ENCODE measurements at places on chromosomes 7 and 10.

DNA sequence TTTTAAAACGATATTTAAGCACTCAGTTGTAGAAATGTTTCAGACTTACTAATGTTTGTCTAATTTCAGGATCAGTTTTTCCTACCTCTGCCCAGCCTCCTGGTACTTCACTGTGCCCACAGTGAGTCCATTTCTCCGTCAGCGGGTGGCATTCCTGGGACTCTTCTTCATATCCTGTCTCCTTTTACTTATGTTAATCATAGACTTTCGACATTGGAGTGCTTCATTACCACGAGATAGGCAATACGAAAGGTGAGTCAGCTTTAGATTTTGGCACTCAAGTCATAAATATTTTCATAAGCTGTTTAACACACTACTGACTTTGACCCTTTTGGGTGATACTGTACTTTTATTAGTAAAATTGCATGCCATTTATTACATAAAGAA, 2.1 kb downstream of the ENTPD7 start:
- no peak for DNase-seq

- DNase-seq, result no peak
These were observed 247.6 kb downstream of the DNAJB6 start for GRCh38 chr7:157584420-157584819.

DNA sequence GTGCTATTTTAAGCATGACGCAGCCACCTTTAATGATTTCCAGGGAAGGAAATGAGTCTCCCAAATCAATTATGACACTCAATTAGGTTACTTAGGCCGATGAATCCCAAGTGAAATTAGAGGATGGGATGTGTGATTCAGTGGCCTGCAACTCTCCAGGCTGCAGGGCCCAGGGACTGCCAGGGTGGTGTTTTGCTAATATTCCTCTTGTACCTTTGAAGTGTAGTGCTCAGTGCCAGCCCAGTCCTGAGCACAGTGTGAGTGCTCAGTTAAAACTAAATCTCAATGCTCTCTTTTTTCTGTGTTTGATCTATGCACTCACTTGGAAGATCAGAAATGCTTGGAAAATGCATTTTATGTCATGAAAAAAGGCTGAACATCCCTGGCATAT, 51.6 kb downstream of the SEM1 start:
- no peak for DNase-seq

DNA sequence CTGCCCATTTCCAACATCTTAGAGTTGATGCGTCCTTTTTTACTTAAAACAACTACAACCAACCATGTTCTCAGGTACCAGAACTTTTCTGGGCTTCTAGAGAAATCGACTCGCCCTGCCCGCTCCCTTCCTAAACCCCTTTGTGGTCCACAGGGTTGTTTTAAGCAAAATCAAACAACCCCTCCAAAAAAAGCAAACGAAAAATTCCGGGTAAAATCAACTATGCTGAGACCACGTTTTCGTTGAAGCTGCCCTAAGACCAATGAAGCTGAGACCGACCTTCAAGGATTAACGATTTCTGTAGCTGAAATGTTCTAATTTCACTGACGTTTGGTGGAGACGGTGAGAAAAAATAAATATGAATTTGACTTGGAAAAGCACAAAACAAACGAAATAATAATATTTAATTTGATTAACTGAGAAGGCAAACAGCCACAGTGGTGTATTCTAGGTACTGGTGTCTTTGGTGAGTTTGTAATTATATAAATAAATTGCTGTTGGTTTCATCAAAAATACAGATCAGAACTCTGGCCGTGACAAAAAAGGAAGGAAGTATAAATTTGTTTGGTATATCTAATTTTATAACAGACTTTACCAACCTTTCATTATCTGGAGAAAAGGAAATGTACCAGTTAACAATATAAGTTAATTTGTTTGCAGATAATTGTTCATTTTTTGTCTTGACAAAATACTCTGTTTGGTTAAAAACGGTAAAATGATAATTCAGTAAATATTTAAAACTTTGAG, 4.7 kb upstream of the IGF2BP3 start:
- no peak for DNase-seq

- DNase-seq, result no peak
These were observed 92.0 kb upstream of the MACROH2A2 start for GRCh38 chr10:69960606-69960987.

GRCh38 chr10:34224639-34225038, 590.5 kb downstream of the PARD3 start:
- no peak for DNase-seq

- no peak for DNase-seq
These were observed 21.9 kb upstream of the CPN1 start for GRCh38 chr10:100103581-100103980.

DNA sequence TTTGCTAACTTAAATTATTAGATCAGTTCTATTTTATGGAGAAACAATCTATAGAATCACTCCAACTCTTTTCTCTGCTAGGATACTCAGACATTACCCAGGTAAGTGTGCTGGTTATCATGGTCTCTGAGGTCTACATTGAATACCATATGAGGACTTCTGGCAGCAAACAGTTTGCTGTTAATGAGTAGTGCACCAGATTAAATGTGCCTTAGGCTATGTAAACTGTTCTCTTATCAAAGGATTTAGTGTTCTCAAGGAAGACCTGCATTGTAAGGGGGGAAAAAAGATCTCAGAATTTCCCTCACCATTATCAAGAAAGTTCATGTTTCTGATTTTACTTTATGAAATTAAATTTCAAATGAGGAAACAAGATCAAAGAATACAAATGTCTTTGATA, 107.5 kb downstream of the ITGB8 start:
- DNase-seq, result no peak

GRCh38 chr10:35020481-35020880, 69.7 kb downstream of the CUL2 start:
- no peak for DNase-seq

GRCh38 chr7:6162650-6163366, 109.6 kb downstream of the CYTH3 start:
- DNase-seq, result no peak

DNA sequence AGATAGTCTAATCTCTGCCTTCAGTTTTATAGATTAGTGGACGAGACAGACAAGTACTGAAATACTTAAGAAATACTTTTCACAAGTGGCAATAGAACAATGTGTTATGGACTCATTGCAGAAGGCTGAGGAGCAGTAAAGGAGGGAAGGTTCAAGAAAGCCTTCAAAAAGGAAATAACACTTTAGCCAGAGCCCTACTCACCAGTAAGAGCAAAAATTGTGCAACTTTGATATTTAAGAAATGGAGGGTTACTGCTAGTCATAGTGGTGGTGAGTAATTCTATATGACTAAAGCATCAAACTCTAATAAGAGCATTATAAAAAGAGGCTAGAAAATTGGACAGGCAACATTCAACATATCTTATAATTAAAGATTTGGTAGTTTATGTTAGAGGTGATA, 28.8 kb downstream of the PTPN12 start:
- DNase-seq, result no peak

GRCh38 chr7:38629651-38630510, 1.3 kb downstream of the AMPH start:
- DNase-seq, result no peak

GRCh38 chr10:63664341-63664885, 143.2 kb downstream of the REEP3 start:
- no peak for DNase-seq

DNA sequence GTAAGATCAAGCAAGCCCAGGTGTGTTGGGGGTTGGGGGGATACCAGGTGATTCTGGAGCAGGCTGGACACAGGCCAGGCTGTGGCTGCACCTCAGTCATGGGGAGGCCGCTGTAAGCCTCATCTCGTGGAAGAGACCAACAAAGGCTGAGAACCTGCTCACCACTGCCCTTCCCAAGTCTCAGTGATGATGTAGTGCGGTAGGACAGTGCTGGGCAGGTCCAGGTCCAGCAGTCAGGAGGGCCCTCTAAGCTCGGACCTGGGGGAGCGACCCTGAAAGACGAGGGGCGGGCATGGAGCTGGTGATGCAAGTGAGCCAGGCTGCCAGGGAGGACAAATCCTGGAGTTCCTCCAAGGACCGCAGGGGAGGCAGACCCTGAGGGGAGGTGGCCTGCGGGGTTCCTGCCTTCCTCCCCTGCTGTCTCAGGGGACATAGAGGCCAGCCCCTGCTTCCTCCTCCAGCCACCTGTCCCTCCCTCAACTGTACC, 3.3 kb upstream of the PWWP2B start:
- DNase-seq, result no peak

- no peak for DNase-seq
These were observed 121.6 kb upstream of the UNC5B start for GRCh38 chr10:71090801-71091200.

- DNase-seq, result no peak
These were observed at the start of gene DOCK1 for GRCh38 chr10:126904818-126905701. Gene DOCK1 (plus strand): TSS chr10:126905428. CDS start chr10:126905518, 90 bp downstream.

DNA sequence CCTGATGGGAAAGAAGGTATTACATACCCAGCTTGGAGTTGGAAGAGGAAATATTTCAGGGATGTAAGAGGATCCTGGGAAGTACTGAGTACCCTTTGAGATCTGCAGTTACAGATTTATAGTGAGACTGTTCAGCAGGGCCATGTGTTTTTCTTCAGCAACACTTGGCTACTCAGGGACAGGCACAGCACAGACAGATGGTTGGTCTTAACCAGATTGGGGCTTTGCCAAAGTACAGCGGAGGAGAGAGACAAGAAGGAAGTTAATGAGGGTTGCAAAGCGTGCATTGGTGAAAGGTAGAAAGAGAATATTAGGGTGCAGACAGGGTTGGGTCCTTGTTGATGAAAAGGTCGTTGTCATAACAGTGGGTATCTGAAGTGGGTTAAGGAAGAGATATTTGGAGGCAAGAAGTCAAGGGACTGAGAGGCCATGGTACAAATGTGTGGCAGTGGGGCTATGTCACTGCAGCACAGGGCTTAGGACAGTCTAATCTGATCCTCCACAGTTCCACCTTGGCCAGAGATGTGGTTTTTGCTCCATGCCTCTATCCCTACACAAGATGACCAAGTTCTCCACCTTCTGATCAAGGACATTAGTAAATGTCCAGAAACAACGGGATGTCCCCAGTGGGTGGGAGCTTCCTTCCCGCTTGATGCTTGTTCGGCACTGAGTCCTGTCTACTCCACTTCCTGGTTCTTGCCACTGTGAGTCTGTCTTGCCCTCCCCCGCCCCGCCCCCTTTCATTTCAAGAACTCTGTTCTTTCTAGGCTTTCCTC, 18.9 kb upstream of the DNAJC1 start:
- DNase-seq, result no peak

DNA sequence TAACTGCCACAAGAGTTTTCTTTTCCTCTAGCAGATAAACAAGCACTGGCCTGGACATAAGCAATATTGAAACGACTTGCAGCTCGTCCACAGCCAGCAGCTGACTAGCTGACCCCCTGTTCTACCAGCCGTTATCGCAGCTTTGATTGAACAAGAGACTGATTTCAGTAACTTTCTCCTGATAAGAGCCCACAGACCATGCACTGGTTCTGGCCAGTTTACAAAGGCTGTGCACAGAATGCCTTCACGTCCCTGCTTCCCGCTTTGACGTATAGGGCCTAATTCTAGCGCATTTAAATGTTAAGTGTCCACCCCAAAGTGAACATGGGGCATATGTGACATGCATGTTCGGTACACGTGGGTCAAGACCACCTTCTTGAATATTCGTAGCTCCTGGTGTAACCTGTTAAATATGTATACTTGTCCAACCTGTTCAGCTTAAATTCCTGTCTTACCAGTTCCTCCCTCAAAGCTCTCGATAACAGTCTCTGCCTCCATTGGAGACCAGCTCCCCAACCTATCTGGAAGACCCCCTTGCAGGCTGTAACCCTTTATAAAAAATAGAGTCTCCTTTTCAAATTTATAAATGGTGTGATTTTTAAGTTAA, 69.2 kb downstream of the LYZL1 start:
- DNase-seq, result no peak

GRCh38 chr7:148772297-148773089, 73.8 kb downstream of the CUL1 start:
- DNase-seq, result no peak

DNA sequence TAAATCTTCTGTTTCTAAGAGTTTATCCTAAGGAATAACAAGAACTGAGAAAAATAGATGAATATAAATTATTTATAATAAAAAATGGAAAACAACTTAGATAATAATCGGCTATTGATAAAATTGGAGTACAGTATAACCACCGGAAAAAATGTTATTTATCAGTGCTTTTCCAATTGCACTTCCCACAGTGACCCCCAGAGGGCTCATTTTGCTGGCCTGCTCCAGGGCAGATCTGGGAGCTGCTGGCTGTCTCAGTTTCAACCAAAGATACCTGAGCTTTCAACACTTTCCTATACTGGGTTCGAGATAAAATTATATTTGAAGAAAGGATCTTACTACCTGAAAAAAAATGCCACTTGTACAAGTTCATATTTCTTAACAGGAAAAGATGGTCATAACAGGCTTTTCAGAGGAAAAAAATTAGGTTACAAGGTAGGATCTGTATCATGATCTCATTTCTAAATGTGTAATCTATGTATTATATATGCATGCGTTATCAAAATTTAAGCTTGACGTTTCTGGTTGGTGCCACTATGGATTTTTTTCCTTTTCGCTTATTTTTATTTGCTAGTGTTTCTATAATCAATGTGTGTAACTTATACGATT, 165.7 kb downstream of the NPSR1 start:
- peak; percentile 23 for DNase-seq

- no peak for DNase-seq
These were observed 26.5 kb downstream of the KLF6 start for GRCh38 chr10:3758491-3758970.

DNA sequence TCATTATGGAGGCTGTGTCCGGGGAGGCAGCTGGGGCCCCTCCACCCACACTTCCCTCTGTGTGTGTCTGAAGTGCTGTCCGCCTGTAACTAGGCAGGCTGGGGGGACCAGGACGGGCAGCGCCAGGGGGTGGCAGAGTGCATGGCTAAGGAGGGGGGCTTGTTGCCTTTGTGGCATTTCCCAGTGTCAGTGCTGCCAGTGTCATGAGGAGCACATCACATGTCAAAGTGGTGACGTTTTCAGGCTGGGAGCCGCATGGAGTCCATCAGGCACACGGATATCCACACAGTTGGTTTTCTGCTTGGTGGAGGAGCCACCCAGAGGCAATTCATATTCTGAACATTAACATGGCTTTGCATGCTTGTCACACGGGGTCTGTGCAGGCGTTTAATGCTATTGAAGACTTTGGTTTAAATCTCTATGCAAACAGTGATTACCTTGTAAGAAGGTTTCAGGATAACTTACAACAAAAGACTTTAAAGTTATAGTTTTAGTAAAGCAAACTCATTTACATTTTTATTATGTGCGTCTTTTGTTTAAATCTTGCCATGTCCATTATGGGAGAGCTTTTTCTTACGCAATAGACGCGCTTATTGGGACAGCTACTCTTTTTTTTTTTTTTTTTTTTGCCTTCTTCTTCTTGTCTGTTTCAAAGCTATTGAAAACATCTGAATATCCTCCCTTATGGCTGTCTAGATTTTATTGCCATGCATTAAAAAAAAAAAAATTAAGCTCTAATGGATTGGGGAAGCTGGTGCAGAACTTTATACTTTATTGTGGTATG, 52.9 kb downstream of the C10orf67 start:
- DNase-seq, result no peak

DNA sequence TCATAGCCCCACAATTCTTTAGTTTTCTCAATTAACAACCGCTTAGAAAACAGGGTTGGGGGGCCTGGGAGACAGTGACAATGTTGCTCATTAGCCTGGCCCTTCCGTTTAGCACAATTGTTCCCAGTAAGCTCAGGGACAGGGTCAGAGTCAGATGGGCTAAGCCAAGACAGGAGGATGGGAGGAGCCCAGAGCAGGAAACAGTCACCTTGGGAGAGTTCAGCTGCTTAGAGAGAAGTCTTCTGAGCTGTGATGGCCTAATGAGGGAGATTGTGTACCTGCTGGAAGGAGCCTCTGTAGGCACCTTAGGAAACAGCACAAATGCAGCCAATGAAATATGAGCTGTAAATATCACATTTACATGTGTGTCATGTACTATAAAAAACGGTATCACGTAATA, 35.9 kb downstream of the SVOPL start:
- no peak for DNase-seq

- DNase-seq, result no peak
These were observed 139.0 kb upstream of the ASAH2 start for GRCh38 chr10:50390302-50390701.

All from Jurkat, Clone E6-1 (cell line).